Colonic mucosa (tissue), 4 donors: ENCODE measurements at places on chromosomes 1 and 21.

GRCh38 chr1:204225841-204226735, 12.3 kb upstream of the GOLT1A start:
- DNase-seq, result peak; percentile 72
- peaks cover 9% of the 10 kb centered on the region for H3K36me3 ChIP-seq
- H3K4me1 ChIP-seq, result no peaks in the 10 kb centered on the region
- H3K27ac ChIP-seq, result peak overlapping the region; percentile 1

GRCh38 chr1:46686255-46686654, 14.6 kb downstream of the TEX38 start:
- peaks cover 17% of the 10 kb centered on the region for H3K36me3 ChIP-seq
- peak overlapping the region; percentile 49 for H3K27ac ChIP-seq
- no peak overlapping the region for H3K4me3 ChIP-seq
- peaks cover 16% of the 10 kb centered on the region for H3K4me1 ChIP-seq

DNA sequence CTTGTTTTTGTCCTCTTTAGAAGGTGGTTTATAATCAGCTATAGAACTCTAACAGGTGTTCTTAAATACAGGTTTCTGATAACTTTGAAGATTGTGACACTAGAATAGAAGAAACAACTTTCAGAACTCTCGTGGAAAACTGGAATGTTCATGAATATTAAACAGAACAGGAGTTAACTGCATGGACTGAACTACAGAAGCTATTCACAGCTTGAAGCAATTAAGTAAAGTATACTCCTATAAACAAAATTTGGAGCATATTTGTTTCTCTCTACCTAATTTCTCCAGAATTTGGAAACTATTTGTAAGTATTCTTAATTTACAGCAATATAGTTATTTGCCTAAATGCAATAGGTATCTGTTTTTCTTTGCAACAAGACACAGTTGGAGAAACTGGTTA, 824.8 kb downstream of the ADGRL2 start:
- no peaks in the 10 kb centered on the region for H3K27me3 ChIP-seq
- no peaks in the 10 kb centered on the region for H3K36me3 ChIP-seq
- DNase-seq, result no peak
- no peaks in the 10 kb centered on the region for H3K4me1 ChIP-seq
- H3K4me3 ChIP-seq, result no peak overlapping the region

DNA sequence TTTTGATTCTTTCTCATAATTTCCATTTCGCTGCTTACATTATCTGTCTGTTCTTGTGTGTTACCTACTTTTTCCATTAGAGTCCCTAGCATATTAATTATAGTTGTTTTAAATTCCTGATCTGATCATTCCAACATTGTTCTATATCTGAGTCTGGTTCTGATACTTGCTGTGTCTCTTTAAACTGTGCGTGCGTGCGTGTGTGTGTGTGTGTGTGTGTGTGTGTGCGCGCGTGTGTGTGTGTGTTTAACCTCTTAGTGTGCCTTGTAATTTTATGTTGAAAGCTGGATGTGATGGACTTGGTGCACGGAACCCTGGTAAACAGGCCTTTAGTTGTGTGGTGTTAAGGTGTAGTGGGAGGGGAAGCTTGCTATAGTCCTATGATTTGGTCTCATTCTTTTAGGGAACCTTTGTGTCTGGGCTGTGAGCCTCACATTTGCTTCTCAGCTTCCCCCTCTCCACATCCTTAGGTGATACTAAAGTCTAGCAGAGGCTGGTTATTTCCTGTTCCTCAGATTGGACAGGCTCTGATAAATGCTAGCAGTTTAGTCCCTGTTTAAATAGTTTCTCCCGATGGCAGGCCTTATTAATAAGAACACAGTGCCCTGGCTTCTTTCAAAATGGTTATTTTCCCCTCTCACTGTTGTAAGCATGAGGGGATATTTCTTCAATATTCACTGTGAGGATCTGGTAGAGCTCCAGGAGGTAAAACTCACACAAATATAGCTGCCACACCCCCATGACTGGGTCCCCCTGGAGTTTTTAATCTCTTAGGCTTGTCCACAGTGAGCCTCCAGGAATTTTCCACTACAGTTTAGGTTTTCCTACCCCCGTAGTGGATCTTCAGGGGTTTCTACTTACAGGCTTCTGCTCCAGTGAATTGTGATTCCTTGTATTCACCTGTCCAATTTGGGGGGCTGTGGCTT, 118.3 kb downstream of the GALNT2 start:
- peak overlapping the region; percentile 79 for H3K27ac ChIP-seq
- DNase-seq, result no peak
- H3K4me1 ChIP-seq, result peaks cover 5% of the 10 kb centered on the region

GRCh38 chr1:115063228-115063901, 25.9 kb downstream of the TSPAN2 start:
- H3K36me3 ChIP-seq, result no peaks in the 10 kb centered on the region
- no peak overlapping the region for H3K27ac ChIP-seq
- no peak for DNase-seq
- H3K27me3 ChIP-seq, result no peaks in the 10 kb centered on the region
- no peak overlapping the region for H3K4me3 ChIP-seq

GRCh38 chr21:45574691-45575090, 32.5 kb upstream of the SLC19A1 start:
- no peaks in the 10 kb centered on the region for H3K4me1 ChIP-seq
- H3K27ac ChIP-seq, result no peak overlapping the region
- H3K4me3 ChIP-seq, result no peak overlapping the region

- no peak for DNase-seq
- H3K4me1 ChIP-seq, result no peaks in the 10 kb centered on the region
- H3K27me3 ChIP-seq, result no peaks in the 10 kb centered on the region
- no peak overlapping the region for H3K27ac ChIP-seq
Measured at GRCh38 chr1:92655197-92655801, 129.6 kb downstream of the EVI5 start.

- H3K4me3 ChIP-seq, result no peak overlapping the region
- no peaks in the 10 kb centered on the region for H3K27me3 ChIP-seq
- no peak overlapping the region for H3K27ac ChIP-seq
- no peak for DNase-seq
- no peaks in the 10 kb centered on the region for H3K36me3 ChIP-seq
- H3K4me1 ChIP-seq, result no peaks in the 10 kb centered on the region
Measured at GRCh38 chr1:44043176-44044070, 12.2 kb upstream of the SLC6A9 start.

DNA sequence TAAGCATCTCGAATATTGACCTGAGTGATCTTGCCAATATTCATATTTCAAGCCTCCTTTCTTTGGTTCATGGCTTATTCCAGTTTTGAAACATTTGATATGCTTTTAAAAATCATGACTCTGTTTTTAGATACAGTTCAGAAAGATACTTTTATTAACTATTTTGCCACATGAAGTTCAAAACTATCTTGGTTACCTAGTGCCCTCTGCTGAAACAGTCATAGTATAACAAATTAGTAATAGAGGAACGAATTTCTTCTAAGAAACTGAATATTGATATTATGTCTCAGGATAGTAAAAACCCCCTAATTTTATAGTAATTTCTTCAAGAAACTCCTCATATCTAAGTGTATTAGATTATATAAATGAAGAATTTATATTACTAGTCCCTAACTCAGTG, 52.6 kb upstream of the RC3H1 start:
- no peaks in the 10 kb centered on the region for H3K4me1 ChIP-seq
- H3K4me3 ChIP-seq, result no peak overlapping the region
- DNase-seq, result no peak
- H3K27me3 ChIP-seq, result no peaks in the 10 kb centered on the region

GRCh38 chr1:15027515-15027986, 126.0 kb upstream of the TMEM51 start:
- no peak overlapping the region for H3K4me3 ChIP-seq
- H3K27ac ChIP-seq, result no peak overlapping the region
- no peaks in the 10 kb centered on the region for H3K27me3 ChIP-seq
- H3K36me3 ChIP-seq, result no peaks in the 10 kb centered on the region
- peaks cover 5% of the 10 kb centered on the region for H3K4me1 ChIP-seq

DNA sequence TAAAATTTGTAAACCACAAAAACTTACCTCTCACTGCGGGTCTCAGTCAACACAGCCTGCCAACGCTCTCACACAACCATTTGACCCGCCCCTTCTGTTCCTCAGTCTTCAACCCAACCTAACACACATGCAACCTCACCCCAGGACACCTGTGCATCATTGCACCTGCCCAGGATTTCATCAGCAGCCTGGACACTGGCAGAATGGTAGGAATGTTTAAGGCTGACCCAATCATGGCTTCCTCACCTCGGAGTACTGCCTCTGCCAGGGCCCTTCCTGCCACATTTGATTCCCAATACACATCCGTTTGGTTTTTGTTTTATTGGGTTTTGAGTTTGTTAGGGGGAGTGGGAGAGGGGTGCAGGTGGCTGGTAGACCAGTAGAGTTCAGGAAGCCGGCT, 40.7 kb downstream of the TOMM20 start:
- no peaks in the 10 kb centered on the region for H3K27me3 ChIP-seq
- no peaks in the 10 kb centered on the region for H3K36me3 ChIP-seq
- H3K4me1 ChIP-seq, result no peaks in the 10 kb centered on the region
- DNase-seq, result no peak

GRCh38 chr1:6034750-6035096, 11.0 kb upstream of the KCNAB2 start:
- H3K4me1 ChIP-seq, result no peaks in the 10 kb centered on the region
- no peak for DNase-seq
- H3K27ac ChIP-seq, result no peak overlapping the region
- no peaks in the 10 kb centered on the region for H3K27me3 ChIP-seq
- no peaks in the 10 kb centered on the region for H3K36me3 ChIP-seq

- no peaks in the 10 kb centered on the region for H3K36me3 ChIP-seq
- peak; percentile 44 for DNase-seq
- no peaks in the 10 kb centered on the region for H3K27me3 ChIP-seq
- H3K4me3 ChIP-seq, result no peak overlapping the region
Measured at GRCh38 chr1:208238710-208239472, 5.3 kb downstream of the PLXNA2 start.

GRCh38 chr1:100151679-100152078, 18.7 kb downstream of the TRMT13 start:
- no peak overlapping the region for H3K27ac ChIP-seq
- DNase-seq, result no peak
- no peaks in the 10 kb centered on the region for H3K27me3 ChIP-seq
- H3K4me1 ChIP-seq, result no peaks in the 10 kb centered on the region
- H3K36me3 ChIP-seq, result peaks cover 5% of the 10 kb centered on the region

DNA sequence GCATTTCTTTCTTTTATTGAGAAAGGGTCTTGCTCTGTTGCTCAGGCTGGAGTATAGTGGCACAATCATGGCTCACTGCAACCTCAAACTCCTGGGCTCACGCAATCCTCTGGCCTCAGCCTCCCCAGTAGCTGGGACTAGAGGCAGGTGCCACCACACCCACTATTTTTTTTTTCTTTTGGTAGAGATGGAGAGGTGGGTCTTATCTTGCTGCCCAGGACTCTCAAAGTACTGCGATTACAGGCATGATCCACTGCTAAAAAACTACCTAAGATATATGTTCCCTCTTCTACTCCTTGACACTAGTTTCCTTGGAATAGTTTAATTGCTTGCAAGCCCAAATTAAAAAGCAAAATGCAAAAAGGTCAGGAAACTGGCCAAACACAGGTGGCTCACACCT, 56.9 kb upstream of the GUCA2A start:
- no peaks in the 10 kb centered on the region for H3K36me3 ChIP-seq
- no peak overlapping the region for H3K4me3 ChIP-seq
- H3K4me1 ChIP-seq, result no peaks in the 10 kb centered on the region
- H3K27me3 ChIP-seq, result no peaks in the 10 kb centered on the region

GRCh38 chr21:24294171-24294570, 1313.1 kb downstream of the MRPL39 start:
- no peaks in the 10 kb centered on the region for H3K36me3 ChIP-seq
- H3K27me3 ChIP-seq, result no peaks in the 10 kb centered on the region
- no peak overlapping the region for H3K27ac ChIP-seq

GRCh38 chr1:45752441-45753052, 2.1 kb upstream of the IPP start:
- H3K4me3 ChIP-seq, result no peak overlapping the region
- DNase-seq, result no peak
- H3K27ac ChIP-seq, result no peak overlapping the region
- H3K36me3 ChIP-seq, result no peaks in the 10 kb centered on the region
- no peaks in the 10 kb centered on the region for H3K4me1 ChIP-seq

- DNase-seq, result no peak
- H3K27me3 ChIP-seq, result no peaks in the 10 kb centered on the region
- H3K4me3 ChIP-seq, result no peak overlapping the region
Measured at GRCh38 chr1:101150670-101151069, 86.1 kb upstream of the S1PR1 start.

- no peaks in the 10 kb centered on the region for H3K36me3 ChIP-seq
- H3K4me1 ChIP-seq, result no peaks in the 10 kb centered on the region
- no peak for DNase-seq
- no peak overlapping the region for H3K27ac ChIP-seq
Measured at GRCh38 chr1:240947438-240948224, 335.7 kb upstream of the GREM2 start.

- H3K36me3 ChIP-seq, result no peaks in the 10 kb centered on the region
- H3K27me3 ChIP-seq, result no peaks in the 10 kb centered on the region
- H3K4me3 ChIP-seq, result no peak overlapping the region
- no peak for DNase-seq
- H3K27ac ChIP-seq, result no peak overlapping the region
Measured at GRCh38 chr1:28056129-28056925, 32.1 kb downstream of the EYA3 start.

DNA sequence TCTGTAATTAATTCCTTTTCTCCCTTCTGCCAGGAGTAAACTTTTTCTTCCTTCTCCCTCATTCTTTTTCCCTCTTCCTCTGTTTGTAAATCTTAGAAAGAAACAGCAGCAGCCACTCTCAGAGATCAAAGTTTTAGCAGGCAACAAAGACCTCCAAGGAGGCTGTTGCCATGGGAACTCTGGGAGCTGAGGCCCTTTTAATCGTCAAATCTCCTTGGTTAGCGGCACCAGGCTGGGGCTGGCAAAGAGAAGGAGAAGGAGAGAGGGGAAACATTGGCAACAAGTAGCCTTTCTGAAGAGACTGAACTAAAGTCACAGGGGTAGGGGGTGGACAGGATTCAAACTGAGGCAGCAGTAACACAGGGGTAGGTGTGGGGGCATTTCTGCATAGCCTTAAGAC, 25.2 kb downstream of the ILDR2 start:
- DNase-seq, result no peak
- H3K4me3 ChIP-seq, result no peak overlapping the region
- H3K27me3 ChIP-seq, result peaks cover 7% of the 10 kb centered on the region
- no peaks in the 10 kb centered on the region for H3K36me3 ChIP-seq
- no peaks in the 10 kb centered on the region for H3K4me1 ChIP-seq
- no peak overlapping the region for H3K27ac ChIP-seq

DNA sequence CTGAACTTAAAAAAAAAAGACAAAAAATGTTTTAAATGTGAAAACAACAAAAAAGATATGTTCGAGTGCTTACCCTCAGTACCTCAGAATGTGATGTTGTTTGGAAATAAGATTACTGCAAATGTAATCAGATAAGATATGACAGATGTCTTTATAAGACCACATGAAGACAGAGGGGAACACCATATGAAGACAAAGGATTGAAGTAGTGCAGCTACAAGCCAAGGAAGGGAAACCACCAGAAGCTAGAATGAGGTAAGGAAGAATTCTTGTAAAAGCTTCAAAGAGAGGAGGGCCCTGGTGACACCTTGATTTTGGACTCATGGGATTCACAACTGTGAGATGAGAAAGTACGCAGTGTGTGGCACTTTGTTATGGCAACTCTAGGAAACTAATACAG, 15.4 kb downstream of the ASB17 start:
- no peaks in the 10 kb centered on the region for H3K36me3 ChIP-seq
- no peaks in the 10 kb centered on the region for H3K4me1 ChIP-seq
- H3K27me3 ChIP-seq, result no peaks in the 10 kb centered on the region
- no peak overlapping the region for H3K27ac ChIP-seq

GRCh38 chr1:54255026-54255702, 55.2 kb downstream of the MRPL37 start:
- no peaks in the 10 kb centered on the region for H3K4me1 ChIP-seq
- no peak for DNase-seq
- no peaks in the 10 kb centered on the region for H3K27me3 ChIP-seq
- no peak overlapping the region for H3K4me3 ChIP-seq

GRCh38 chr1:237139732-237140131, 97.7 kb downstream of the RYR2 start:
- H3K27ac ChIP-seq, result no peak overlapping the region
- no peak for DNase-seq
- no peak overlapping the region for H3K4me3 ChIP-seq
